ENCODE measurements at places on chromosomes 6 and 20. TPM values are rescaled to one million over a fixed set of nuclear protein-coding genes. Genes with fewer than 3 reads are reported as not detected.

SEL1L2 gene
- not detected for total RNA-seq

SRXN1 gene
- 88.8 TPM for total RNA-seq

PDYN gene
- not detected for total RNA-seq

MLIP gene
- not detected for total RNA-seq

GRCh38 chr6:26520237-26520849, 17.8 kb upstream of the HMGN4 start:
- peaks cover 3% of the 10 kb centered on the region for H3K4me1 ChIP-seq
- peak overlapping the region; percentile 46 for H3K4me3 ChIP-seq
- peak; percentile 69 for DNase-seq
- no peaks in the 10 kb centered on the region for H3K27me3 ChIP-seq

- H3K27ac ChIP-seq = no peak overlapping the region
- H3K36me3 ChIP-seq = no peaks in the 10 kb centered on the region
- no peaks in the 10 kb centered on the region for H3K27me3 ChIP-seq
- H3K4me3 ChIP-seq = no peak overlapping the region
- no peaks in the 10 kb centered on the region for H3K4me1 ChIP-seq
These were observed 40.6 kb upstream of the RSPO3 start for GRCh38 chr6:127077886-127078285.

DNA sequence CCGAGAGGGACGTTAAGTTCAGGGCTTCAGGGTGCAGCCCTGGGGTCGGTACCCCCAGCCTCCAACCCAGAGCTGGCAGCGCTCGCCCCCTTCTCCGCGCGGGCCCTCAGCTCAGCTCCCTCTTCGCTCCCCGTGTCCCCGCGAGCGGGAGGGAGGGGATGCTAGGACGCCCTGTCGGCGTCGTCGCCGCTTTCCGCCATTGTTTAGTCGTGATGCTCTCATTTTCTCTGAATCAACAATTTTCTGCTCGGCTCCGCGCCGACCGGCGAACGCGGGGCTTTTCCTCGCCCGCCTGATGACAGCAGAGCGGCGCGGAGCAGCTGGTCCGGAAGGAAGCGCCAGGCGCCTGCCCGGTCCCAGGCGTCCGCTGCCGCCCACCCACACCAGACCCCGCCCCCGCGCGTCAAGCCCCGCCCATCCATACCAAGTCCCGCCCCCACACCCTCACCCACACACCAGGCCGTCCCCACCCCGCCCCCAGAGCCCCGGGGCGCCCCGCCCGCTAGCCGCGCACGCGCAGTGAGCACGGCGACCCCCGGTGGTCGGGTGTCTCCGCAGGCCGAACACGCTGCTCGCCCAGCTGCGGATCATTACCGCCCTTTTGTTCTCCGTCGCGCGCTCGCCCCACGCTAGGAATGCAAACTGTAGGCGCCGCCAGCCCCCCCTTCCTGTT, 50.1 kb upstream of the SLC32A1 start:
- H3K36me3 ChIP-seq = no peaks in the 10 kb centered on the region
- no peak overlapping the region for H3K4me3 ChIP-seq
- peaks cover 9% of the 10 kb centered on the region for H3K27me3 ChIP-seq
- peaks cover 10% of the 10 kb centered on the region for H3K4me1 ChIP-seq
- H3K27ac ChIP-seq = no peak overlapping the region

GRCh38 chr6:87124074-87124473, 29.2 kb upstream of the CGA start:
- DNase-seq = no peak
- H3K36me3 ChIP-seq = no peaks in the 10 kb centered on the region
- no peak overlapping the region for H3K4me3 ChIP-seq
- no peaks in the 10 kb centered on the region for H3K4me1 ChIP-seq
- H3K27ac ChIP-seq = no peak overlapping the region

GRCh38 chr6:167426651-167427050, 101.8 kb downstream of the TTLL2 start:
- no peak overlapping the region for H3K27ac ChIP-seq
- no peaks in the 10 kb centered on the region for H3K36me3 ChIP-seq
- H3K27me3 ChIP-seq = no peaks in the 10 kb centered on the region
- H3K4me3 ChIP-seq = no peak overlapping the region
- H3K4me1 ChIP-seq = no peaks in the 10 kb centered on the region
- peak; percentile 31 for DNase-seq

GRCh38 chr20:34997131-34997561, 41.5 kb downstream of the MYH7B start:
- H3K36me3 ChIP-seq = peaks cover 72% of the 10 kb centered on the region
- no peaks in the 10 kb centered on the region for H3K27me3 ChIP-seq
- H3K4me1 ChIP-seq = no peaks in the 10 kb centered on the region
- H3K4me3 ChIP-seq = no peak overlapping the region
- no peak for DNase-seq

GRCh38 chr6:55617272-55617671, 38.3 kb upstream of the HMGCLL1 start:
- H3K4me1 ChIP-seq = no peaks in the 10 kb centered on the region
- no peaks in the 10 kb centered on the region for H3K27me3 ChIP-seq
- H3K36me3 ChIP-seq = no peaks in the 10 kb centered on the region
- H3K4me3 ChIP-seq = no peak overlapping the region

- no peaks in the 10 kb centered on the region for H3K27me3 ChIP-seq
- H3K36me3 ChIP-seq = no peaks in the 10 kb centered on the region
- no peak overlapping the region for H3K27ac ChIP-seq
- DNase-seq = no peak
- no peak overlapping the region for H3K4me3 ChIP-seq
These were observed 1128.7 kb upstream of the ADGRB3 start for GRCh38 chr6:67506352-67506751.

- H3K4me3 ChIP-seq = peak overlapping the region; percentile 72
- H3K27ac ChIP-seq = peak overlapping the region; percentile 57
These were observed 570 bp upstream of the PLCB4 start for GRCh38 chr20:9068233-9068801.

DNA sequence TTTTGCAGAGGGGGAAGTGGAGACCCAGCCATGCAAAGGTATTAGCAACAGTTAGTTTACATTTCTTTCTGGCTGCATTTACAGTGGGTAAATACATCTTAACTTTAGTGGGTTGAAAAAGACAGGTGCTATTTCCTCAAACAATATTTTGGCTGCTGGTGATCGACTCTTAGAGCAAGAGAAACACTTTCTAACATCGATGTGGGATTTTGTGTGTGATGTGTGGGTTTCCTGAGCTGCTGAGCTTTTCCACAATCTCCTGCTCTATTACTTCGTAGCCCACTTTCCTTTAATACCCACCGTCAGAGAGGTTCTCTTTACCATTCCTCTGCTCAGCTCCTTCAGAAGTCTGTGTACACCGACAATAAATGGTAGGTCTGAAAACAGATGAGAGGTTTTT, 339.0 kb downstream of the NRN1 start:
- H3K4me1 ChIP-seq = peaks cover 25% of the 10 kb centered on the region
- no peak overlapping the region for H3K4me3 ChIP-seq
- no peaks in the 10 kb centered on the region for H3K27me3 ChIP-seq
- no peak for DNase-seq
- H3K27ac ChIP-seq = no peak overlapping the region

DNA sequence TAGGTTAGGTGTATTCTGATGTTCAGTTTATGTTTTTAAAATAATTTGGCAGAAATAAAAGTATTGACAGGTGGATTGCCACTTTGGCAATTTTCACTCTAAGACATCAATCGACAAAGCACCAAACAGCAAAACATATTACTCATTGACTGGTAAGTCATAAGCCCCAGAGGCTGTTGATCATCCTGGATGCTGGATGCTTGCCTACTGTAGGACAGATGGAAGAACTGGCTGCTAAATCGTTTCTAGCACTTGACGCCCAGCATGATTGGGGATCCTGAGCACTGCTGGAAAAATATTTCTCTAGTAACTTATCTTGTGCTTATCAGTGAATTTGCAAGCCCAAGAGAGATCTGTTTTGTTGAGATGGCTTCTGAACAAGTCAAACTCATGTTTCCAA, 1001.9 kb upstream of the FLRT3 start:
- DNase-seq = no peak
- H3K36me3 ChIP-seq = no peaks in the 10 kb centered on the region
- no peak overlapping the region for H3K27ac ChIP-seq
- H3K4me1 ChIP-seq = no peaks in the 10 kb centered on the region
- no peaks in the 10 kb centered on the region for H3K27me3 ChIP-seq

GRCh38 chr6:114064862-114065261, 93.9 kb upstream of the HDAC2 start:
- H3K4me1 ChIP-seq = no peaks in the 10 kb centered on the region
- H3K36me3 ChIP-seq = no peaks in the 10 kb centered on the region
- no peaks in the 10 kb centered on the region for H3K27me3 ChIP-seq
- no peak for DNase-seq

- no peak overlapping the region for H3K4me3 ChIP-seq
- DNase-seq = no peak
- H3K27me3 ChIP-seq = peaks cover 46% of the 10 kb centered on the region
- H3K4me1 ChIP-seq = peaks cover 13% of the 10 kb centered on the region
- H3K27ac ChIP-seq = no peak overlapping the region
- no peaks in the 10 kb centered on the region for H3K36me3 ChIP-seq
These were observed 5.8 kb downstream of the OLIG3 start for GRCh38 chr6:137488150-137489045.

- peaks cover 15% of the 10 kb centered on the region for H3K4me1 ChIP-seq
- no peaks in the 10 kb centered on the region for H3K36me3 ChIP-seq
- DNase-seq = peak; percentile 58
- peak overlapping the region; percentile 100 for H3K27ac ChIP-seq
- peak overlapping the region; percentile 98 for H3K4me3 ChIP-seq
- H3K27me3 ChIP-seq = no peaks in the 10 kb centered on the region
These were observed 1.3 kb downstream of the CD24 start for GRCh38 chr6:106973018-106973835.
